ENCODE measurements at places on chromosomes 5 and 9. TPM values are rescaled to one million over a fixed set of nuclear protein-coding genes. Genes with fewer than 3 reads are reported as not detected.

GRCh38 chr9:83296123-83296522 is 233.2 kb upstream of the RASEF start:
- DNase-seq = no peak

The SLC9A3 gene
- total RNA-seq = 1.3 TPM

DNA sequence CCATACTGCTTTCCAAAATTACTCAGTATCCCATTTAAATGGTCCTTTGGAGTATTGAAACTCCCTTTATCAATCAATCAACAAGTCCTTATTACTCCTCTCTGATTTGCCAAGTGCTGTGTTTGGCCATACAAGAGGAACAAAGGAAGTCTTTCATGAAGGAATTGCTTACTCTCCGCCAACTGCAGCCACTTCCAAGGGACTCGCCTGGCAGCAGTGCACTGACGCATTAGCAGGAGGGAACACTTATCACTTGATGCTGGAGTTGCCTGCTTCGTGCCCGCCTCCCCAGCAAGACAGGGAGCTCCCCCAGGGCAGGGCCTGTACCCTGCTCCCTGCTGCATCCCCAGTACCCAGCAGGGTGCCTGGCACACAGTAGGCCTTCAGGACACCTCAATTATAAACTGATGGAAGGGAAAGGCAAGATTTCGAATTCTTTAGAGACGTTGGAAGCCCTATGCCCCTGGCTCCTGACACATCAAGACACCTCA is 97.9 kb downstream of the CRB2 start:
- DNase-seq = no peak

The TMC1 gene
- not detected for total RNA-seq

GRCh38 chr9:113781896-113782295 is 94.2 kb upstream of the ZNF618 start:
- DNase-seq = no peak

Data from Daoy (cell line).